ENCODE measurements at places on chromosomes 7 and 10. TPM values are rescaled to one million over a fixed set of nuclear protein-coding genes. Genes with fewer than 3 reads are reported as not detected.

DNA sequence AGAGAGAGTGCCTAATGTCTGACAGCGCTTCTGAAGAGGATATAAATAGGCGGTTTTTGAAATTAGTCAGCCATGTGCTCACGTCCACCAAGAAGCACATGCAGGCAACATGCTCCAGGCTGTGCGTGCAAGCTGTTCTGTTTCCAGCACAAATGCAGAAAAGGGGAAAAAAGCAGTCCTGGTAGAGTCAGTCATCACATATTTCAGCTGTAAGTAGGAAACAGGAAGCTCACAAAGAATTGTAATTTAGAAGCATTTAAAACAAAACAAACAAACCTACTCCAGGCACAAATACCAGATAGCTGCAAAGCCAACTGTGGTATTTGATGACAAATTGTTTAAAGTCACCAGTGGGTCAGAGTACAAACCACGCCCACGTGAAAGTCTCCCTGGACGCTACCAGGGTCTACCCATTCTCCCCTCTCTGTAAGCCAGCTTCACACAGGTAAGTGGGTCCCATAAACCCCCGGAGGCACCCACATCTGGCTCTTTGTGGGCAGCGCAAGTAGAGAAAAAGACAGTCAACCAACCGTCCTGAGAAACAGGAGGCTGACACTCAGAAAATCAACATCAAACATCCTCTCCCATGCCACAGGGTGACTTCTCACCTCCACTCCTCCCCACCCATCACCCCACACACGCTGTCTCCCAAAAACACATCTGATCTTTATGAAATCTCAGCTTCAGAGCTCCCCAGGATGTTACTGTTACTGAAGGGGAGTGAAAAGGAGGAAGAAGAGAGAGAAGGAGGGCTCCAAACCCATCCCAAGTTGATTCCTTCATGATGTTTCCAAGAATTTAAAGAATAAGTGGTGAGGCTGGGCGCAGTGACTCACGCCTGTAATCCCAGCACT, 186.4 kb downstream of the FAM107B start:
- DNase-seq: peak; percentile 54

DNA sequence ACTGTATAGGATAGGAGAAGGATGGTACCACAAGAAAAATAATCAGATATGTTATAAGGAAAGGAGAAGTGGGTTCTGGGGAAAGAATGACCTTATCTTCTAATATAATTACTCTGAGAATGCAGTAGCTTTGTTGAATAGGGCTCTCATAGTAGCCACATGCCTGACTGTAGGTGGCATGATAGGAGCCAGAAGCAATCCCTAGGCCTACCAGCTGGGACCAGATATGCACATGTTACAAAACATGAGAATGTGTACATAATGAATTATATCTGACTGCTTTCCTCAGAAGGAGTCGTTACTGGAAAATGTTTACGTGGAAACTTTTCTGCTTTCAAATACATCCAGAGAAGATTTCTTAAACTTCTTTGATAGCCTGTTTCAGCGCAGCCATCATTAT, 53.2 kb upstream of the FAM3C start:
- DNase-seq: no peak

DNA sequence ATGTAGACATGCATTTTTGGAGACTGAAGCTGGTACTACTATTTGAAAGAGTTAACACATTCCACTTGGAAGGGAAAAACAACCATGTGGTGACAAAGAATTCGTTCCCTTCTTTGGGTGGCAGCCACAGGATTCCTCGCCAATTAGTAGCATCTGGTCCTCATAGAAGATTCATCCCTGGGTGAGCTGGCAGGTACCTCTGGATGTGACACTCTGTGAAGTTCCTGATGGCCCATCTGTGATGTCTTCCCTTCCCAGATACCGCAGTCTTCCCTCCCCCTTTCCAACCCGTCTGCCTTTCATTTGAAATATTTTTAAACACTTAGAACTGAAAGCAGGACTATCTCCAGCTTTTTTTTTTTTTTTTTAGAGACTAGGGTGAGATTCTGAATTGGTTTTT, 569.5 kb downstream of the TYW1 start:
- DNase-seq: no peak

GRCh38 chr7:140435252-140435895, 31.5 kb downstream of the RAB19 start:
- DNase-seq: no peak

NXPH1 gene
- not detected for total RNA-seq

GRCh38 chr7:70583965-70584883, 547.7 kb upstream of the GALNT17 start:
- DNase-seq: no peak

RFC2 gene
- 52.2 TPM for total RNA-seq

DNA sequence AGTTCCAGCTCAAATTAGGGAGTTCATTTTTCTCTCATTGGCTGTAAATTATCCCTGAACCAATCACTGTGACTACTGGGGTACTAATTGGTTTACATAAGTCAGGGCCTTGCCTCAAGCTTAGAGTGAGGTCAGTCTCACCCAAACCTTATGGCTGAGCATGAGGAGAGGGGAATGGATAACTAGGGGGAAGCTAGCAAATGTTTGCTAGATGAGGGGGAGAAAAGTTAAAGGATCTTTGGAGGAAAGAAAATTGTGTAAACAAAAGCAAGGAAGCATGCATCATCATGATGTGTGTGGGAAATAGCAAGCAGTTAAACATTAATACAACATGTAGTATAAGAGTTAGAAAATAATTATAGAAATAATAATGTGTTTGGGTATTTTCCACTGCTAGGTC, 121.9 kb downstream of the BBS9 start:
- DNase-seq: no peak

DNA sequence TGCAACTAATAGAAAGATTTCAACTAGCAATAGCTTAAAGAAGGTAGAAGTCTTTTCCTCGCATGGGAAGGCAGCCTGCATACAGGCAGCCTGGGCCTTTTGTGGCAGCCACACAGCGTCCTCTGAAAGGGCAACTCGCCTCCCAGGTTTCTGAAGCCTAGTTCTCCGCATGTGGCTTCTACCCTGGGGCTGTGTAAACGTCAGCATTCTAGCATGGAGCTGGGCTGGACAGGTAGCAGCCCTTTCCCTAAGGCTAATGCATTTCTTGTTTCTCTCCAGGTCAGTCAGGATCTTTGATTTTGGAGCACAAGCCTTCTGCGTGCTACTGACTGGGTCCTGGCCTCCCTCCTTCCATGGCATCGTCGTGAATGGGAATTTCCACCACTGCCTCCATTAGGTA, 23.8 kb upstream of the SEC61G start:
- DNase-seq: no peak

DNA sequence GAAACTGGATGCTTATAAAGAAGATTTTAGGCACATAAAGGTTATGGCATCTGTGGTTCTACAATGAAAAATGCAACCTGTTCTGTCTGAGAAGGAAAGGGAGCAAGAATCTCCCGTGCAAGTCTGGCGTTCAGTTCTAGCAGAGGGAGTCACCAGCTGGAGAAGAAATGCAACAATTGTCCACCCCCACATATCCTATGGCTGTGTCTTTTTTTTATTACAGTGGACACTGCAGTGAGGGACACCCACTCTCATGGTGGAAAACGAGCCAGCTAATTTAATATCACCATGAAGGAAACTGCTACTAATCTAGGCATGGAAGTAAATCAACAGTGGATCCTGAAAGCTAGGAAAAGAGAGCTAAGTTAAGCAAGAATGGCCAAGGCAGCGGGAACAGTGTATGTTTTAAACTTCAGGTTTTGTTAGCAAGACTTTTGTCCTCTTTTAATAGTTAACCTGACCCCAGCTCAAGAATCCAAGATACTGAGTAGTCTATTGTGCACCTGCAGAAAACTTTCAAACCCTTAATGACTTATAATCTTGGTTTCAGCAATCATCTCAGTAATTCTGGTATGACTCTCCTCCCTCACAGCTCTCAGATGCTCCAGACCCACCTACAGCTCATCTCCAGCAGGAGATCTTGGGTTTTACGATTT, 149.3 kb downstream of the FGFR2 start:
- DNase-seq: no peak

DNA sequence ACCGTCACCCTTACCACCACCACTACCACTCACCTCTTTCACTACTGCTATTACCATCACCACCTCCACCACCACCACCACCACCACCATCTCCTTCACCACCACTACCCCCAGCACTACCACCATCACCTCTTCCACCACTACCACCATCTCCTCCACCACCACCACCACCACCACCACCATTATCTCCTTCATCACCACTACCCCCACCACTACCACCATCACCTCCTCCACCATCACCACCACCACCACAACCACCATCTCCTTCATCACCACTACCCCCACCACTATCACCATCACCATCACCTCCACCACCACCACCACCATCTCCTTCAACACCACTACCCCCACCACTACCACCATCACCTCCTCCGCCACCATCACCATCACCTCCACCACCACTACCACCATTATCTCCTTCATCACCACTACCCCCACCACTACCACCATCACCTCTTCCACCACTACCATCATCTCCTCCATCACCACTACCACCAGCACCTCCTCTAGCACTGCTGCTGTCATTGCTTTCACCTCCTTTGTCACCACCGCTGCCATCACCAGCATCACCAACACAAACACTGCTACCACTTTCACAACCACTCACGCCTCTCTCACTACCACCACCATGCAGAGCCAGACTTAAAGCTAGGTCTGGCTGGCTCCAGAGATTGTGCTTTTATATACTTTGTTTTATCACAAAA, 109.3 kb downstream of the ICA1 start:
- no peak for DNase-seq

- DNase-seq: no peak
Measured at GRCh38 chr10:12531305-12532220, 182.2 kb downstream of the CAMK1D start.

ZNF117 gene
- 6.8 TPM for total RNA-seq

GRCh38 chr7:123499211-123499970, 35.0 kb downstream of the IQUB start:
- no peak for DNase-seq
